ENCODE measurements at places on chromosomes 6 and 20.

DNA sequence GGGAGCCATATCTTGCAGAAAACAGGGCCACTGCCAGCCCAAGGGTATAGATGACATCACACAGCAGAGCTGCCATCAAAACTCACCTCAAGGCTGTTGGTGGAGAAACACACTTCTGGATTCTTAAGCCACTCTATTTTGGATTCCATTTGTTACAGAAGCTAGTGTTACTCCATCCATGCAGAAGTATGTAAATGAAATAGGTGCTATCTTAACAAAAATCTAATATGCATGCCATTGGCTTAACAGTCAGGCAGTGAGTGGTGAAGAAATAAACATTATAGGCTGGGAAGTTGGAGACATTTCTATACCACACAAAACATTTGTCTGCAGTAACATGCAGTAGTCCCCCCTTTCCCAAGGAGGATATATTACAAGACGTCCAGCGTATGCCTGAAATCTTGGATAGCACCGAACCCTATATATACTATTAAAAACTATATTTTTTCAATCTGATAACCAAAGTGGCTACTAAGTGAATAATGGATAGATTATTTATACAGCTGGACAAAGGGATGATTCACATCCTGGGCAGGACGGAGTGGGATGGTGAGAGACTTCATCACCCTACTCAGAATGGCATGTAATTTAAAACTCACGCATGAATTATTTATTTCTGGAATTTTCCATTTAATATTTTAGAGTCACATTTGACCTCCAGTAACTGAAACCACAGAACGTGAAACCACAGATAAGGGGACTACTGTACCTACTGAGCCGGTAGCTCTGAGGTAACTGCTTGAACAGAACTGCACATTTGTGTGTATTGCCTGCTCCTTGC lies 160.0 kb upstream of the PLN start:
- no peak for DNase-seq

- DNase-seq, result no peak
Measured at GRCh38 chr6:38498805-38499445, 140.8 kb downstream of the BTBD9 start.

- no peak for DNase-seq
Measured at GRCh38 chr6:113654396-113654795, 202.7 kb upstream of the MARCKS start.

DNA sequence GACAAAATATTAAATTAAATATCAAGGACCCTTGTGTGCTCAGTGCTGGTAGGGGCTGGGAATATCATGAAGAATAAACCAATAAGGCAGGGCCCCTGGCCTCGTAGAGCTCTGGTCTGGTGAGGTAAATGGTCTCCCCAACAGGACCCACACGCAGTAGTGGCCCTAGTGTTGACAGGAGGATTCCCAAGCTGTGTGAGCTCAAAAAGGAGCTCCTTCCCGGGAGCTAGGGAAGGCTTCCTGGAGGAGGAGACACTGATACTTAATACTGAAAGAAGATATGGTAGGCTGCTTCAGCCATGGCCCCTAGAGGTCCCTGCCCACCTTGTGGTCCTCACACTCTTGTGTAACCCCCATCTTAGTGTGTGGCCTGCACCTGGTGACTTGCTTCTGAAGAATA lies 209.1 kb downstream of the NFATC2 start:
- no peak for DNase-seq

DNA sequence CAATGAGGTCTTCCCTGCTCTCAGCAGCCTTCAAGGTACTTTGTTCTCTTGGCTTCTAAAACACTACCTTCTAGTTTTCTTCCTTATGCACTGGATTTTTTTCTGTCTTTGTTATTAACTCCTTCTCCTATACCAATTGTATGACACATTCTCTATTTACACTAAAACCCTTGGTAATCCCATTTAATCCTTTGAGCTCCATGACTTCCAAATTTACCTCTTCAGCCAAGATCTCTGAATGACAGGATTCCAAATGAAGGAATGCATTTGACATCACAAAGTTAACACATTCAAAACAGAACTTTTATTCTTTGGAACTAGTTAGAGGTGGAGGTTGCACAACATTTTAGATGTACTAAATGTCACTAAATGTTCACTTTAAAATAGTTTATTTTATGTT lies 86.6 kb upstream of the SAMD5 start:
- no peak for DNase-seq

DNA sequence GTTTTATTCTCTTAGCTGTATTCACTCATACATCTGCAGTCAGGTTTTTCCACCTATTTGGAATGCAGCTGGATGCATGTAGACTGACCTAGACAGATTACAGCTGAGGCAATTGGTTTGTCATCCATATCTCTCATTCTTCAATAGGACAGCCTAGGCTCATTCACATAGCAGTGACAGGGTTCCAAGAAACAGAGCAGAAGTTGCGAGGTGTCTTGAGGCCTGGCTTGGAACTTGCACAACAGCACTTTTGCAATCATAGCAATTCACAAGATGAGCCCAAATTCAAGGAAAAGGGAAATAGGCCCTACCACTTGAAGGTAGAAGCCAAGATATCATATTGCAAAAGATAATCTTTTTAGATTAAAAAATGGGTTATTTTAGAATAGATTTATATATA lies 508.9 kb upstream of the JAG1 start:
- no peak for DNase-seq

DNA sequence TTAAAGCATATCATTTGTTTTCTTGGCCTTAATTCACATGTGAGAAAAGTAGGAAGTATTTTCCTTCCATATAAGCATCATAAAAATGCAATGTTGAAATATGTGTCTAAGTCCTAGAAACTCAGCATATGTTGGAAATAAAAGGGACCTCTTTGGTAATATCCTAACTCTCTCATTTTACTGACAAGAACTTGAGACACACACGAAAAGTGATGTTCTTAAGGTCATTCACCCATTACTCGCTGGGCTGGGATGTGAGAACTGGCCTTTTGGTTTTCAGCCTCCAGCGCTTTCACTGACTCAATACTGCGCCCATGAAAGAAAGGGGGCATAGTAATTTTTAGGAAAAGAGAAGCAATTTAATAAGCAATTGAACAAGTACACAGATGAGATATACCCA lies 153.5 kb upstream of the SCGN start:
- no peak for DNase-seq

DNA sequence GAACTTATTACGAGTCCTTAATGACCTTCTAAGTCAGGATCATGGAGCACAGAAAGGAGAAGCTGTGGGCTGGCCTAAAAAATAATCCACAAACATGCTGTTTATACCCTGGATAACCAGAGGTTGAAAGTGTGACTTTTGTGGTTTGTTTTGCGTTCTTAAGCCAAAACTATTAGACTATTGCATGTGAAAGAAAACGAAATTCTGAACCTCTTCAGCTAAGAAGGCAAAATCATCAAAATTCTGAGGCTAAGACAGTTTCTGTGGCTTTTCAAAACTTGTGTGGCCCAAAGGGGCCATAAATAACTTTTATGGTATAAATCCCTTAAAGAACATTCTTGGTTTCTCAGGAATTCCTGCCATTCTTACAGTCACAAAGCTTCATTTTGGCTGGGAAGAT lies 251.0 kb downstream of the UST start:
- DNase-seq, result no peak

- DNase-seq, result no peak
Measured at GRCh38 chr6:14924126-14925024, 321.5 kb upstream of the JARID2 start.

DNA sequence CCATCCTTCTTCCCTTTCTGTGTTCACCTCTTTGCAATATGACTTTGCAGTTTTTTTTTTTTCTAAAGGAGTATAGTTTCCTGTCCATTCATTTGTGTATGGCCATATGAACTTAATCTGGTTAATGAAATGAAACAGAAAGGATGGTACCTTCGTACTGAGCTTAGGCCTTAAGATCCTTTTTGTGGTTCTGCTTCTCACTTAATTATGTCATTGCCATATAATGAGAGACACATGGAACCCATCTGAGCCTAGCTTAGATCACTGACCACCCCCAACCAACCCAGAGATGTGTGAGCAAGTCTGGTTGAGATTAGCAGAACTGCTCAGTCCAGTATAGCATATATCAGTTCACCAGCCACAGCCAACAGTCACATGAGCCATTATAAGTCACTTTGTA lies 1179.6 kb downstream of the HACE1 start:
- no peak for DNase-seq

GRCh38 chr6:30127238-30128093 lies 8.5 kb upstream of the TRIM40 start:
- DNase-seq, result no peak

- DNase-seq, result no peak
Measured at GRCh38 chr6:144500892-144501291, 215.8 kb downstream of the UTRN start.

- no peak for DNase-seq
Measured at GRCh38 chr6:12941422-12941821, 224.9 kb downstream of the PHACTR1 start.

DNA sequence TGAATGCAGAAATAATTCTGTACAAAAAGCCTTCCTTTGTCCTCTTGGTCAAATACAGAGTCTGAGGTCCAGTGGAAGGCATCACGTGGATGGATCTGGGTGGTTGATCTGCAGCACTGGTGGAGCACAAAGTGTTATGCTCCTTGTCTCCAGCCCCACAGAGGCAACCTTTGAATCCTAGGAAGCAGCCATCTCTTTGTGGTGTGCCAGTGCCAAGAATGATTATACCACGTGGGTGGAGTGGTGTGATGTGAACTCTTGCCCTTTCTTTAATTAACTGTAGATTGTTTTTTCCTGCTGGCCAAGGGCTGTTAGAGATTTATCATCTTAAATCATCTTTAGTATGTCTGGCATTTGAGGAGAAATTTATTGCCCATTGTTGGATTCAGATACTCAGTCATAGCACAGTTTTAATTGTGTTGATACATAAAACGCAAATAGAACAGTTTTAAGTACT lies 31.1 kb downstream of the NCOA7 start:
- DNase-seq, result no peak

DNA sequence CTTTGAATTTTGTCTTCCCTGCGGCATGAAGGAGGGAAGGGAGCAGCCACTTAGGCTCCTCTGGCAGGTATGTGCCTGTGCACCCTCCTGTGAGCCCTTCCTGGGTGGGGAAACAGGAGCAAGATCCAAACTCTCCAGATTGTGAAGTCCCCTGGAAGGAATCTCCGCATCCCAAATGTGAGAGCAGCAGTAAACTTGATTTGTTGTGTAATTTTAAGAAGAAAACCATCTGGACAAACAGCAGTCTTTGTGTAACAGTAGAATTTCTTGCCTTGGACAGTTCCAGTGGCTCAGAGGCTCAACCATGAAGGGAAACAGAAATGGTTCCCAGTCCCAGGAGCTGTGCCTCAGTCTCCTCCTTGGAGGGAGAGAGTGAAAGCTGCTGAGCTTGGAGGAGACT lies 39.7 kb downstream of the CDH26 start:
- DNase-seq, result no peak

DNA sequence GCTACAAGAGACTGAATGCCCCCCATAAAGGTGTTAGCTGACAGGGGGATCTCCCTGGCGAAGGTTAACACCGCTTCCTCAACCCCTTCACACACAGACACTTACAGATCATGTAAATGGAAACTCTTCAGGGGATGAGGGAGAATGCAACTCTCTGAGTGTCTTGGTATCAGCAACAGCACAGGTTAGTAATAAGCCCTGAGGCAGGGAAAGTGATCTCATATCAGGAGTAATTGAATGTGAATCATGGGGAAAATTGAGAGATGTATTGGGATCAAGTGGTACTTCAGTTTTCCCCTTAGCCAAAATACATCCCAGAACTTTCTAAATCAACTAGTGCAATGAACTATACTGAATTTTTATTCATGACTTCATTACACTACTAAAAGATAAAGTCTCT lies 23.8 kb downstream of the OR2J3 start:
- DNase-seq, result no peak

GRCh38 chr20:46159101-46159897 lies 41.2 kb downstream of the CD40 start:
- DNase-seq, result no peak

- DNase-seq, result no peak
Measured at GRCh38 chr6:165987483-165988301, 180.0 kb downstream of the TBXT start.

- no peak for DNase-seq
Measured at GRCh38 chr6:43054206-43054943, 724 bp upstream of the CUL7 start.

DNA sequence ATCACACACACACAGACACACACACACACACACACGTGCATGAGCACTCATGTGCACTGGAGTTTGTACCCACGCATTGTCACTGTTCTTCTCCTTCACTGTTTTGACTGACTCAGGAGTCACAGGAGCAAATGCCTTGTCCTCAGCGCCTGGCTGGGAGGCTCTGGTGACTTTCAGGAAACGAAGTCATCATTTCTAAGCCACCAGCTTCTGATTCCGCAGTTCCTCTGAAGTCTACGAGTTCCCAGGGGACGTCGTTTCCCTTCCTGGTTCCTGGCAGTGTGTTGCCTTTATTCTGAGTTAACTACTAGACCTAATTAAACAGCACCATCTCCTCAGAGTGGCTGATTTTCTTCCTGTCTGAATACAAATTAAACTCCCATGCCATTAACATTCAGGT lies 82.2 kb upstream of the PMEPA1 start:
- DNase-seq, result no peak

- no peak for DNase-seq
Measured at GRCh38 chr6:89254569-89254968, 37.4 kb upstream of the GABRR1 start.

DNA sequence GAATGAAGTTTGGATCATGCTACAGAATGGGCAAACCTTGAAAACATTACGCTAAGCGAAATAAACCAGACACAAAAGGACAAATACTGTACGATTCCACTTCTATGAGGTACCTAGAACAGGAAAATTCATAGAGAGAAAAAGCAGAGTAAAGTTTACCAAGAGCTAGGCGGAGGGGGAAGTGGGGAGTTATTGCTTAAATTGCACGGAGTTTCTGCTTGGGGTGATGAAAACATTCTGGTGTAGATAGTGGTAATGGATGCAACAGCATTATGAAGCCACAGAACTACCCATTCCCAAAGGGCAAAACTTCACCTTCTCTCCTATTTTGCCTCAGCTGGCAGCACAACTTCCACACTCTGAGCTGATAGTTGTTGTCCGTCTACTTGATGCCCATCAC lies 6.4 kb upstream of the PDYN start:
- no peak for DNase-seq

DNA sequence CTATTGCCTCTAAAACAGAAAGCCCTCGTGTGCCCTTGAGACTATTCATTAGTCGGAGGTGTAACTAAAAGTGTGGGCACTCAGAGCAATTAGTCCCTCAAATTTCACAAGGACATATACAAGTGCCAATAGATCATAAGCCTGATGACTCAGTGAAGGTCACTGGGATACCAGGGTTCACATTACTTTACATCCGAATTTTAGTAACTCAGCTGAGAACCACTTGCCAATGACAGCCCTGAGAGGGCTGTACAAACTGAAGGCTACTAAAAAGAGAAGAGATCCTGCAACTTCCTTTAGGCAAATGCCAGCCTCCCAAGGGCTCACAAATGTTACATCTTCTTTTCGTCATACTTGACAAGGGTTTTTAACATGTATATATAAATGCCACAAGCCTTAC lies 369.6 kb downstream of the TENT5A start:
- no peak for DNase-seq

- DNase-seq, result no peak
Measured at GRCh38 chr6:170207586-170208181, 83.2 kb downstream of the DLL1 start.

GRCh38 chr6:138923561-138923960 lies 64.5 kb downstream of the REPS1 start:
- DNase-seq, result no peak

Measured in cortex of kidney (tissue), 1 donor.